ENCODE measurements at places on chromosomes 6 and 20.

- DNase-seq, result no peak
Observed at GRCh38 chr20:40844332-40844731, 155.3 kb upstream of the MAFB start.

- no peak for DNase-seq
Observed at GRCh38 chr20:49831022-49831769, 18.6 kb downstream of the SLC9A8 start.

GRCh38 chr20:23094213-23094896, 8.2 kb upstream of the CD93 start:
- no peak for DNase-seq

- DNase-seq, result no peak
Observed at GRCh38 chr6:107712237-107712664, 111.9 kb downstream of the SCML4 start.

DNA sequence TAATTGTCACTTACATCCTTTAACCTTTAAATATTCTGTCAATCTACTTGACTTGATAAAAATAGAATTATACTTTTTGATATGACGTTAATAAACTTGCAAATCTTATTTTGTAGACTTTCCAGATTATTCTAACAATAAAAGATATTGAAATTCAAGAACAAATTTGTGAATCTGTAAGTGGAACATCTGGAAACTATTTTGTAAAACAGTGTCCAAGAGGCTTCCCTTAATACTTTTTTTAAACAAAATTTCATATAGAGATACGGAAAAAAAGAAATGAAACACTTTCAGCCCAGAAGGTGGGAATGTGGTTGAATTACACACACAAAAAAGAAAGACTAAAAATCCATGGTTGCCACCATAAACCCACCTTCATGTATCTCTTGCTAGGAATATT, 174.4 kb downstream of the COL19A1 start:
- no peak for DNase-seq

- no peak for DNase-seq
Observed at GRCh38 chr6:50330347-50330746, 280.6 kb upstream of the DEFB112 start.

DNA sequence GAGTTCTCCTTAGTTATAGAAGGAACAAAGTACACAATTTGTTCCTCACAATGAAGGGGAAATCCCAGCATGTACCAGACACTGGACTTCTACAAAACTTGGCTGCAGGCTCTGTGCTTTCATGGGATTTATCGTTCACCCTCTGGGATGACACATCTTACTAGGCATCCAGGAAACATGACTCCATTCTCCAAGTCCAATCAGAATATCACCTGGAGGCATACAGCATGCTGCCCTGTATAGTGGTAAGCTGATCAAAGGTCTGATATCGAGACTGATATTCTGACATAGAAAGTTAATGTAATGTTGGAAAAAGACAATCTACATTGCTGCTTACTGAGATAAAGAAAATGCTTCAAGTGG, 6.7 kb downstream of the RWDD2A start:
- no peak for DNase-seq

DNA sequence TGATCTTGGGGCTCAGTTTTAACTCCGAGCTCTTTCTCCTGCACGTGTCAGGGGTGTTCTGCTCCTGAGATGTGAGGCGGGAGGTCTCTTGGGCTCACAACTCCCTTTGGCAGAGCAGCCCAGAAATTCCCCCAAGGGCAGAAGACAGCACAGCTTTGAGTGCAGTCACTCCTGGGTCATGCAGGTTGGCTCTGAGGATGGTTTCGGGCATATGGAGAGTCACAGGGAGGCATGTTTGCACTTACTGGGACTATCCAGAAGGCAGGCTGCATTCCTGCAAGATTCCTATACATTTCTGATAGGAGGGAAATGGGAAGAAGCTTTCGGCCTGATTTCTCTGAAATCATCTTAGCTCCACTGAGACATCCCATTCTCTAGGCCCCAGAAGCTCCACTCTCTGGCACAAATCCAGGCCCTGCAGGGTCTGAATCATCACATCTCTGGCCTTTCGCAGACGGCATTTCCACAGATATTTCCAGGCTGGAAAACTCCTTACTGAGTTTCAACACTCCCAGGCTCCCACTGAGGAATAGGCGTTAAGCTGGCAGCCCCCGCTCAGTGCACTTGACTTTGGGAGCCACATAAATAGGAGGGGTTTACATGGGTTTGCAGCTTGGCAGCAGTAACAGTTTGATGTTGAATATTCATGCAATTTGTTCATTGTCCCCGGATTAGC, 39.7 kb downstream of the AGPAT4 start:
- DNase-seq, result no peak

DNA sequence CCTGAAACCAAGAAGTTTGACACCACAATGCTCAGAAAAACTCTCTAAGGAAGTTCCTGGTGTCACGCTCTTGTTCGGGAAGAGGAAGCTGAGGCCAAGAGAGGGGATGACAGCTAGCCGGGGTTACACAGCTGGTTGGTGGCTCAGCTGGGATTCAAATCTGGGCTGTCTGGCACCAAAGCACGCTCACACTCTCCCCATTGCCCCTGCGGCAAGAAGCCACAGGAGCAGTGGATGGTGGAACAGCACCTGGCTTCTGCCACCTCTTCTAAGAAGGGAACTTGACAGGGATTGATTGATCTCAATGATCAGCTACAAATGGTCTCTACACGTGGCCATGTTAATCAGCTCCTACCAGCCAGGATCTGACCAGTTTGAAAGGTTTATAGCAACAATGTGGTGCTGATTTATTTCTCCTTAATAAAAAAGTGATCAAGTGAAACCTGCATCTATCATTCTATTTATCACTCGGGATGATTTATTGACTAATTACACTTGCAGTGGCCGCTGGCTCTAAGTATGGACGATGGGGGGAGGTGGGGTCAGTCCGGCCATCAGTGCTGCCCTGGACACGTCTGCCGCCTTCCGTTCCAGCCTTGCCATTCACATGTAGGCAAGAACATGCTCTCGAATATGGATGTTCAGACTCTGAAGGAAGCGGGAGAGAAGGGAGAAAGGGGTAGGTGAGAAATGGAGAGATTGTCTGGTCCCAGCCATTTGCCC, 71.9 kb upstream of the TOP1 start:
- DNase-seq, result peak; percentile 41

- DNase-seq, result no peak
Observed at GRCh38 chr6:151494936-151495320, 1.1 kb downstream of the CCDC170 start.

DNA sequence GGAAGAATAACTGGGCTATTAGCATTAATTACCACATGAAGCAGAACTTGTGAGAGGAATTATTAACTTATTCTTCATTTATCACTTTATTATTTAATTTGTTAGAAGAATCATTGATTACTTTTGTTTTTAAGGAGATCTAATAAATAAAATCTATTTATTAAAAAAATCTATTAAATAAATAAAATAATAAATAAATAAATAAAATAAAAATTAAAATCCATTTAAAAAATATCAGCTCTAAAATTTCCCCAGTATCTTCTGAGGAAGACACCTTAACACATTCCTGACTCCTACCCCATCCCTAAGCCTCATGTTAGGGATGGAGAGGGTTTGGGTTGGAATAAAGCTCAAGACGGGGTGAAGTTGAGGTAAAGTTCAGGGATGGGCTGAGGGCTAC, 231.4 kb downstream of the CLIC5 start:
- no peak for DNase-seq

DNA sequence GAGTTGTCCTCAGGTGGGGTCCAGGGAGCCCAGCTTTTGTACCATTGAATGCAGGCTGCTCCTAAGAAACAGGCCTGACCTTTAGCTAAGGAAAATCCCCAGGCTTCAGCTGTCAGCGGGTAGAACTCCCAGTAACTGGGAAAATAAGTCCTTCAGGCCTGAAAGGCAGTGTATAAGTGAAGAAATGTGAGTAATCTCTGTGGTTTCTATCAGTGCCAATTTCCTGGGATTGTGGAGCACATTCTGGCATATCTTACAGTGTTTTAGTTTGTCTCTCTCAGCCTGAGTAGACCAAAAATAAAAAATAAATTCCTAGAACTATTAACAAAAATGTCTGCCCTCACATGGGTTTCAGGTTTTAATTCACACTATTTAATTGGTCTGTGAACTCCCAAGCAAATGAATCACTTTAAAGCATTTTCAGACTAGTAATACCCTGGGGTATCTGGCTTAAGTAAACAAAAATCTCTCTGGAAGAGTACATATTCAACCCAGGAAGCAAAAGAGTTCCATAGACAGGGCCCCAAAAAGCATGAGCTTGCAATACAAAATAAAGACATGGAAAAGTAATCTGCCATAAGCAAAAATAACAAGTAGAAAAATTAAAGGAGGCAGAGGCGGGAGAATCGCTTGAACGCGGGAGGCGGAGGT, 566.2 kb upstream of the NOX3 start:
- no peak for DNase-seq

- no peak for DNase-seq
Observed at GRCh38 chr6:12772416-12772815, 55.8 kb downstream of the PHACTR1 start.

- DNase-seq, result no peak
Observed at GRCh38 chr20:54524849-54525248, 49.5 kb downstream of the DOK5 start.

GRCh38 chr6:111992851-111993250, 61.1 kb upstream of the CCN6 start:
- DNase-seq, result no peak

DNA sequence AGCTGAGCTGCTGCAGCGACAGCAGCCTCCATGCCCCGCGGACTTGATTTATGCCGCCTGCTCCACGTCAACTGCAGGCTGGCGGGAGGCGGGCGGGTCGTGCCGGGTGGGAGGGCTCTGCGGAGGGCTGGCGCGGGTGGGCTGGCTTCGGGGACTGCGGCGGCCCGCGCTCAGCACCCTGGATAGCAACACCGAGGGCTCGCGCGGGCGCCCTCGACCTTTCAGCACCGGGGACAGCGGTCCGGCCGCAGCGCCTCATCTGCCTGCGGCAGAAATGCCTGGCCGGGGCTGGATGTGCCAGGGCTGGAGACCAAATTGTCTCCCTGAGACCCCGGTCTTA, 792 bp downstream of the SNAP25 start:
- peak; percentile 56 for DNase-seq

- no peak for DNase-seq
Observed at GRCh38 chr6:155327326-155328073, 13.2 kb upstream of the TFB1M start.

DNA sequence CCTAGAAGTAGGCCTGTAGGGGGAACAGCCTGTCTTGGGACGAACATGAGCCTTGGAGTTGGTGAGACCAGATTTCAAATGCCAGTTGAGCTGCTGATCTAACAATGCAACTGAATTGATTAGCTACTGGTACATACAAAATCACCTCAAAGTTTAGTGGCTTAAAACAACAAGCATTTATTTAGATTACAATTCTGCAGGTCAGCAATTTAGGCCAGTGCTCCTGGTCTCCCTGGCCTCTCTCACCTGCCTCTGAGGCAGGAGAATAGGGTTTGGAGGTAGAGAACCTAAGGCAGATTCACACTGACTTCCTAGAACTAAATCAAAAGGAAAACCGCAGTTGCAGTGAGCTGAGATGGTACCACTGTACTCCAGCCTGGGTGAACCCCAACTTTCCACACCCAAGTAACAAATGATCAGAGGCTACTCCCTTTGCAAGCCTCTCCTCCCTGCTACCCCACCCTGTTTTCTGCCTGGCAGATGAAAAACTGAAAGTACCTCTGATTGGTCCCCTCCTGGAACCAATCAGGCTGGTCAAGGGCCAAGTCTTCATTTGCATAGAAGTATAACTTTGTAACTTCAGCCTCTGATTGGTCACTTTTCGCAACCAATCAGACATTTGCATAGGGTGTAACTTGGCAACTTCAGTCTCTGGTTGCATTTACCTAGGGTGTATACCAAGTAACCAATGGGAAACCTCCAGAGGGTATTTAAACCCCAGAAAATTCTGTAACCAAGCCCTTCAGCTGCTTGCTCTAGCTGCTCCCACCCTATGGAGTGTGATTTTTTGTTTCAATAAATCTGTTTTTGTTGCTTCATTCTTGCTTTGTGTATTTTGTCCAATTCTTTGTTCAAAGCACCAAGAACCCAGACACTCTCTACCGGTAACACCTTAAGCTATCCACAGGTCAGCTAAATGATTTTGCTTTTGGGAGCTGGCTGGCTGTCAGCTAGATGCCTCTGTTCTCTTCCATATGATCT, 8.1 kb upstream of the UBR2 start:
- DNase-seq, result no peak

DNA sequence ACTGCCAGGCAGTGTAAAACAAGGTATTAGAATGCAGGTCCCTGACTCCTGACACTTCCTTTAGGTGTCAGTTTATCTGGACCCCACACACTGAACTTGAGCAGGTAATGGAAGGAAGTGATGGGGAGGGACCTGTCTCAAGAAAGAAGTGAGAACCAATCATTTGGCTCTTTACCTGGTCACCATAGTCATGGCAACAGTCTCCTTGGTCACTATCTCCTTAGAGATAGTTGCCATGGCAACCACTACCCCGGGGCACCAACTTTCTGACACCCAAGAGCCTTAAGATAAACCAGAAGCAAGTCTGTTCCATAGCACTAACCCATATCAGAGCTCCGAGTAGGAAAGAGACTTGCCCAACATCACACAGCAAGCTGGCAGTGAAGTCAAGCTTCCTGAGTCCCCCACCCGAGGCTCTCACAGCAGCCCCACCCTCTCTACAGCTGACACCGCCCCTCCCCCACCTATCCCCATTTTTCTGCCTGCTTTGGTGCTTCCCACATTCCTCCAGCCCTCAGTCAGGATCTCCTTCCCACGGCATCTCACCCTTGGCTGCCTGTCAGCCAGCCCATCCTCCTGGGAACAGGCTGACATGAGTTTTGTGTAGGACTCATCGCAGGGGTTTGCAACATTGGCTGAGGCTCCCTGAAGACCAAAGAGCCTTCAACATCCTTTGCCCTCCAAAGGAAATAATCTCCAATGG, 16.3 kb upstream of the HM13 start:
- no peak for DNase-seq

- no peak for DNase-seq
Observed at GRCh38 chr20:52817511-52817910, 154.6 kb upstream of the TSHZ2 start.

- no peak for DNase-seq
Observed at GRCh38 chr20:15831201-15831600, 742.0 kb downstream of the KIF16B start.

DNA sequence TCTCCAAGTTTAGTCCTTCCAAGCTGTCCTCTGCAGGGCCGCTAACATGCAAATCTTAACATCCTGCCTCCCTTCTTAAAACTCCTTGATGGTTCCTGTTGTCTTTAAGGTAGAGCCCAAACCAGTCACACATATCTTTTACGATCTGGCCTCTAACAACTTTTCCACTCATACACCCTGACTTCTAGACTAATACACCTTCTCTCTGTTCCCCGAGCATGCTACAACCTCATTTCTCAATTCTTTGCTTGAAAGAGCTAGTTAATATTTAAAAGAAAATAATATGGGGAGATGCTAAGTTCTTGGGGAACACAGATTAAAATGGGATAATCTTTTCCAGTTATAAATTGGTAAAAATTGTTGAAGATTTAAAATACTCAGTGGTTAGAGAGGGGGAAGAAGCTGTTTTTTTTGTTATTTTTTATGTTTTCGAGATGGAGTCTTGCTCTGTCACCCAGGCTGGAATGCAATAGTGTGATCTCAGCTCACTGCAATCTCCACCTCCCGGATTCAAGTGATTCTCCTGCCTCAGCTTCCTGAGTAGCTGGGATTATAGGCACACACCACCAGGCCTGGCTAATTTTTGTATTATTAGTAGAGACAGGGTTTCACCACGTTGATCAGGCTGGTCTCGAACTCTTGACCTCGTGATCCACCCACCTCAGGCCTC, 250.7 kb downstream of the MAFB start:
- DNase-seq, result no peak

- no peak for DNase-seq
Observed at GRCh38 chr6:128413291-128413690, 107.1 kb downstream of the PTPRK start.

- peak; percentile 93 for DNase-seq
Observed at GRCh38 chr20:63553251-63553932, 567 bp upstream of the FNDC11 start.

- DNase-seq, result no peak
Observed at GRCh38 chr6:33197431-33198048, 2.9 kb downstream of the RXRB start.

Data from upper lobe of left lung (tissue), 6 donors.